ENCODE measurements at places on chromosomes 12 and 14.

GRCh38 chr14:75553157-75553556, 25.3 kb upstream of the FLVCR2 start:
- no peak for DNase-seq

- DNase-seq: peak; percentile 33
Observed at GRCh38 chr14:58746261-58746660, 108.5 kb downstream of the DACT1 start.

- no peak for DNase-seq
Observed at GRCh38 chr12:92063641-92064040, 82.0 kb downstream of the BTG1 start.

GRCh38 chr12:50282721-50283228, 545 bp downstream of the LIMA1 start:
- peak; percentile 40 for DNase-seq

DNA sequence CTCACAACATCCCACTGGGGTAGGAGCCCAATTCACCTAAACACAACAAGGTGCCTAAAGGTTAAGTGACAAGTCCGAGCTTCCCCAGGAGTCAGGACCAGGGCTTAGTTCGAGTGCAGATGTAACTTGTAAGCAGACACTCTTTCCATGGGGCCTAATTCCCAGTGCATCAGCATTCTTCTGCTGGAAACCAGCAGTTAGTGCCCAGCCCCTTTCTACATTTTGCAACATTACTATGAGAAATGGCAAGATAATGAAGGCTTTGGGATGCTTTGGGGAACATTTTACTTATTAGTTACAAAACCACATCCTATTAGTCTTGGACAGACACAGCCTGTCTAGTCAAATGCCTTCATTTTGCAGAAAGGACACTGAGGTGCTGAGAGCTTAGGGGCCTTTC, 179.8 kb downstream of the CALM1 start:
- DNase-seq: no peak

GRCh38 chr12:53324113-53324778, 2.8 kb upstream of the AAAS start:
- no peak for DNase-seq

- DNase-seq: peak; percentile 56
Observed at GRCh38 chr12:62466018-62466593, 520 bp upstream of the MON2 start.

- DNase-seq: no peak
Observed at GRCh38 chr12:20004952-20005351, 363.4 kb upstream of the PDE3A start.

DNA sequence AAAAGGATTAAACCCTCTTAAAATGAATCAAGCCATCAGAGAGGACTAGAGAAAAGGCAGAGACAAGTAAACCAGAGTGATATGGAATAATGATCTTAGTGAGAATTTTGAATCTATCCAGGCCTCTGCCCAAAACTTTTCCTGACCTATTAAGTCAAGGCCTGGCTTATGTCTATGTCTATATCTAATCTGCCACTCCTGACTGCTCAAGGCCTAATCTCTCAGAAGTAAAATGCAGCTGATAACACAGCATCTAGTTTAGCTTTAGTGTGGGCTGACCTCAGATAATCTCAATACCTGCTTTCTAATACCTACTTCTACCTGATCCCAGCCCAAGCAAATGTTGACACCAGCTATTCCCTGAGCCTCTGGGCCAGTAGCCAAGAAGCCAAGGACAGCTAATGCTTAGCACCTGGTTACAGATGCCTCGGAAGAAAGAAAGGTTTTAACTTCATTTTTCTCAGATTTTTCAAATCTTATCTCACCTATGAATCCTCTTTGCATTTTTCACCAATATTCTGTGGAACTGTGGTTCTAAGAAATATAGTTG, 1472.5 kb upstream of the SEL1L start:
- no peak for DNase-seq

GRCh38 chr12:132202929-132203721, 58.9 kb downstream of the NOC4L start:
- no peak for DNase-seq

DNA sequence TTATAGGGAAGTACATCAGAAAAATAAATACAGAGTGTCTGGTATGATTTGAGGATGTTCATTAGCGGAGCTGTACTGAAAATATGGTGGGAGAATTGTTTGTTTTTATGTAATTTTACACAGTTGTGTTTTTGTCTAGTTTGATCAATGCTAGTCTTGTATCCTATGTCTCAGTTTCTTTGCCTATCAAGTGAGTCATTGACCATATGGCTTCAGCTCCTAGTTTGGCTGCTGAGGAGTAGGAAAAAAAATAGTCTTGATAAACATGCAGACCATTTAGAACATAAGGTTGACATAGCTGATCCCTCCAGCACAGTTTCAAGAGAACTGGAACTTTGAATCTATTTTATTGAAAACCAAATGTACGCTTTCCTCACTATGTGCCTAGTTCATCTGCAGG, 1292.1 kb upstream of the FLRT2 start:
- DNase-seq: no peak

DNA sequence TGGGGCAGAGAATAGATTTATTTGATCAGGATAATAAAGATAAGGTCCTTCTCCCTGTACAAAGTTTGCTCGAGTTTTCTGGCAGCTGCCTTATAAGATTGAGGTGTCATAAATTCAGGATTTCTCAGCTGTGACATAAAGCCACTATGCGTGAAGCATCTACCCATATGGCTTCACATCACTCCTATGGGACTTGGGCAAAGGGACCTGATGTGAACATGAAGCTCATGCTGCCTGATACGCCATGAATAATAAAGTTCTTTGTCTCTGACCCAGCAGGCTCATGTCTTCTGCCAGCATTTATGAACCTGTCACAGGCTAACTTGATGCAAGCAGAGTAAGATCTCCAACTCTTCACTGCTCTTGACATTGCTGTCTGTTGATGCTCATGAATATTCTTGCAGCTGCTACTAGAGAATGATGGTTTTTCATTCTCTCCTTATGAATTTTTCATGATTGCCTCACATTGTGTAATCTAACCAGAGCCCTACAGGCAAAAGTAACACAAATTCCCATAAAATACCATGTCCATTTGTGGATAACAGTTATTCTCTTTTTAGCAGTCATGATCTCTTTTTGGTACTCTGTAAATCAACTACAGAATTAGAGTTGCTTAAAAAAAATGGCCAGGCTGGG, 49.0 kb upstream of the CPNE8 start:
- DNase-seq: no peak

Data from adrenal gland (tissue), 19 donors.